ENCODE measurements at places on chromosomes 11 and 22. TPM values are rescaled to one million over a fixed set of nuclear protein-coding genes. Genes with fewer than 3 reads are reported as not detected.

OR4S2 gene
- total RNA-seq = not detected

ENTHD1 gene
- 3.1 TPM for total RNA-seq

ESAM gene
- 40.6 TPM for total RNA-seq

INPP5J gene
- 0.44 TPM for total RNA-seq

- DNase-seq = no peak
These were observed 2.9 kb upstream of the APOA1 start for GRCh38 chr11:116840224-116840745.

GRCh38 chr22:22243033-22243680 lies 1.4 kb upstream of the VPREB1 start:
- DNase-seq = no peak

DNA sequence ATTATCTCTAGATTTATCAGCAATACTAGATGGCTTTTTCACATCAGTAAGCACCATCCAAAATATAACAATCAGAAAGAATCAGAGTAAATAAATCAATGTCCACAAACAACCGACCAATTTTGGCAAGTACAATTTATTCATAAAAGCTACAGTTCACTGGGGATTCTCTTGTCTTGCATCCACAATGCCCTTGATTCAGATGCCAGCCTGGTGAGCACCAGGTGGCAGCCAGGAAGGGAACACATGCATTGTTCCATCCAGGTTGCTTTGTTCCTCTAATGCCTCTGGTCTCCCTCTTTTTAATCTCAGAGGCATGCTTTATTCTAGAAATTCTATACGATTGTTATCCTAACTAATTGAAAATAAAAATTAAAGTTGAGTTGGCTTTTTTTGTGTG lies 242.1 kb upstream of the KIRREL3 start:
- no peak for DNase-seq

DNA sequence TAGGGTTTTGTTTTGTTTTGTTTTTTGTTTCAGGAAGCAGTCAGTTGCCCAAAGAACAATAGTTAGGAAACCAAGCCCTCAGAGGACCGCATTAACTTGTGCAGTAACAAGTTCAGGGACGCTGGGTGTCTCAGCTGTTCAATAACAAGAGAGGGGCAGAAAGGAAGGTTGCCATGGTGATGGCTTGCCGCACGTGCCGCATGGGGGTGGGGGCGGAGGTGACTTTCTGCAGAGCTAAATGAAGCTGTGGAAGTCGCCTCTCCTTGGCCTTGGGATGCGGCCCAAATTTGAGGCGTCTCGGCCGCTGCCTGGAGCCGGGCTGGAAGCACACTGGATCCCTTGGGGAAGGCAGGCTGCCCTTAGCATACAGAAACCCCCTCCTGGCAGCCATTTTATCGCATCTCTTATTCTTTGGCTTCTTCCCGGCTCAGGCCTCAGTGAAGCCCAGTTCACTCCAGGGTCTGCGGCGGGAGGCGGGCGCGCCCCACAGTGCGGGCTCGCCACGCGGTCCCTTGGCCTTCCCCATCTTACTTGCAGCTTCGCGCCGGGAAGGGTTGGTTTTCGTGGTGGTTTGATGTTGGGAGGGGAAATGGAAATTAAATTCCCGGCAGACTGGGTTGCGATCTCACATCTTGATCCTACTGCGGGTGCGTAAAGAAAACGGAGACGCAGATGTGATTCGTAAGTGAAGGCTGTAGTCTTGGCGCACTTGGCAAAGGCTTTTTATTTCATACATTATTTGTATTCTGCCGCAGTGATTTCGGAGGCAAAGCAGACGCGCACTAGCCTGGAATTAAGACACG lies 94.3 kb downstream of the SLC17A6 start:
- peak; percentile 18 for DNase-seq

- no peak for DNase-seq
These were observed 42.0 kb downstream of the FBLN1 start for GRCh38 chr22:45544588-45545170.

GRCh38 chr22:28009272-28009827 lies 90.3 kb upstream of the PITPNB start:
- peak; percentile 68 for DNase-seq

DNA sequence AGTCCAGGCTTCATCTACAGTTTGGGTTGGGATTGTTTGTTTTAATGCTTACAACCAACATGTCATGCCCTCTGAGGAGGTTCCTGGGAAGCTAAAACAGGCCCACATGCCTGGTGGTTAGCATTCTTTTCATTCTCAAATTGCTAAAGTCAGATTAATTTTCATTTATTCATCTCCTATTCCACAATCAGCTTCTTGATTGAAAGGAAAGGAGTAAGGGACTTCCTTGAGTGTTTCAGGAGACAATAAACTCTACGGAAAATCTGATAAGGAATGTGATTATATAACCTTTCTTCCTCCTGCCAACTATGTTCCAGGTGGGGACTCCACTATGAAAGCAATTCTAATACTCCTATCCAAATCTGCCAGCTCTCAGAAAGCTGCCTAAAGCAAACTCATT lies 30.8 kb downstream of the MRTFA start:
- DNase-seq = no peak

- no peak for DNase-seq
These were observed 46.7 kb downstream of the NXPE2 start for GRCh38 chr11:114724916-114725524.

- no peak for DNase-seq
These were observed 22.6 kb downstream of the RASD2 start for GRCh38 chr22:35563211-35563610.

- no peak for DNase-seq
These were observed at the start of gene OR9Q2 for GRCh38 chr11:58188770-58189169. Gene OR9Q2, plus strand, starts transcription at chr11:58189070. Its CDS starts 1,421 bp downstream, at chr11:58190491.

- no peak for DNase-seq
These were observed 29.2 kb downstream of the ALG12 start for GRCh38 chr22:49889071-49889470.

- DNase-seq = no peak
These were observed 170.0 kb downstream of the LRRC4C start for GRCh38 chr11:41289408-41289807.

Data from tibial nerve (tissue), 4 donors.